ENCODE measurements at places on chromosomes 7 and 10. TPM values are rescaled to one million over a fixed set of nuclear protein-coding genes. Genes with fewer than 3 reads are reported as not detected.

The SORCS1 gene
- 1.2 TPM for total RNA-seq

The SPDYE2 gene
- total RNA-seq, result not detected

The SOSTDC1 gene
- total RNA-seq, result not detected

The FFAR4 gene
- total RNA-seq, result not detected

The ASB10 gene
- total RNA-seq, result not detected

The TMEM140 gene
- 1.9 TPM for total RNA-seq

DNA sequence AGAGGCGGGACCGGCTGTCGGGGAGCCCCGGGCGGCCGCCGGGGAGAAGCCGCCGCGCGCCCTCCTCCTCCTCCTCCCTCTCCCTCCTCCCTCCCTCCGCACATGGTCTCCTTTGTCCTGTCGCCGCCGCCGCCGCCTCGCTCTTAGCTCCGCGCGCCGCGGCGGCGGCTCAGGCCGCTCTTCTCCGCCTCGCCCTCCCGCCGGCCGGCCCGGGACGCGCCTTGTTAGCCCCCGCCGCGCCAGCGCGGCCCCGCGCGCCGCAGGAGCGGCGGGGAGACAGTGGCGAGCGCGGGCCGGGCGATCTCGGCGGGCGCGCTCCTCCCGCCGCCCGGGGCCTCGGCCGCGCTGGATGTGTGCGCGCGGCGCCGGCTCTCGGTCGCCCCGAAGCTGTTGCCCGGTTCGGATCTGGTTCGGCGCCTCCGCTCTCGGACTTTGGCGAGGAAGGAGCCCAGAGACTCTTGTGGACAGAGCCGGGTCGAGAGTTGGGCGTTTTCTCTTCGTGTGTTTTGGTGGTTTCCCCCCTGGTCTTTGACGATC lies 437.4 kb upstream of the GALNT17 start:
- DNase-seq, result peak; percentile 35

DNA sequence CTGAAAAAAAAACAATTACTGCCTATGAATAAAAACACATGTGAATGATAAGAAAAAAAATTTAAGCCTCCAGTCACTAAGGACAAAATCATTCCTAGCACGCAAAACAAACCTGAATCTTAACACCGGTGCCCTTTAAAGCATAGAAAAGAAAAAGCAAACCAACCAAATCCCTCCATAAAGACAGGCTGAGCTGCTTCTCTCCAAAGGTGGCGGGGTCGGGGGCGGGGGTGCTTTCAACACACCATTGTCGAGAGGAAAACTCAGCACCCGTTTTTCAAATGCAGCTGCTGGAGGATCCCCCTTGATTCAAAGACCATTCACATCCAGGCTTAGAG lies 1.4 kb downstream of the ST8SIA6 start:
- DNase-seq, result no peak

DNA sequence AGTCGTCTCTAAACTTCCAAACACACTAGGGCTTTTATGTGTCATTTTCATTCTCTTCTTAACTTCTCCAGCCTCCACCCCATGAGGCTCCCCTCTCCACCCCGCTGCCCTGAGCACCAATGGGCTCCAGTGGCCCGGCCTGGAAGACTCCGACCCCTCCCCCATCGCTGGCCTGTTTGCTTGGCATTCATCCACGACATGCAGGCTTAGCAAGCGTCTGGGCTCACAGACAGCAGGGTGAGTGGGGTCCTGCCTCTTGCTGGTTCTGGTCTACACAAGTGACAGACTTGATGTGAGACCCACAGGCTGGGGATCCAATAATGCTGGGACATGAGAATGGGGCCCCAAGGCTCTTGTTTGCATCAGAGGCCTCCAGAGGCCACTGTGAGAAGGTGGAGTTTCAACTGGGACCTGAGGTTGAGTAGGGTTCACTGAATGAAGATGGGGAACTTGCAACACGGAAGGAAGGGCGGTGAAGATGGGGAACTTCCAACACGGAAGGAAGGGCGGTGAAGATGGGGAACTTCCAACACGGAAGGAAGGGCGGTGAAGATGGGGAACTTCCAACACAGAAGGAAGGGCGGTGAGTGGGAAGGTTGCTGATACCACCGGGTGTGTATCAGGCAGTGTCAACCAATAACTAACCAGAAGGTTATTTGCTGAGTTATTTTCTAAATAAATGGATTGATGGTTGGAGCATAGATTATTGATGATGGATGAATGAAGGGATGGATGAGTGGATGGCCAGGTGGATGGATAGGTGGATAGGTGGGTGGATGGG lies 14.0 kb downstream of the KNDC1 start:
- DNase-seq, result no peak

GRCh38 chr7:111839261-111839660 lies 277.0 kb upstream of the IMMP2L start:
- DNase-seq, result no peak

DNA sequence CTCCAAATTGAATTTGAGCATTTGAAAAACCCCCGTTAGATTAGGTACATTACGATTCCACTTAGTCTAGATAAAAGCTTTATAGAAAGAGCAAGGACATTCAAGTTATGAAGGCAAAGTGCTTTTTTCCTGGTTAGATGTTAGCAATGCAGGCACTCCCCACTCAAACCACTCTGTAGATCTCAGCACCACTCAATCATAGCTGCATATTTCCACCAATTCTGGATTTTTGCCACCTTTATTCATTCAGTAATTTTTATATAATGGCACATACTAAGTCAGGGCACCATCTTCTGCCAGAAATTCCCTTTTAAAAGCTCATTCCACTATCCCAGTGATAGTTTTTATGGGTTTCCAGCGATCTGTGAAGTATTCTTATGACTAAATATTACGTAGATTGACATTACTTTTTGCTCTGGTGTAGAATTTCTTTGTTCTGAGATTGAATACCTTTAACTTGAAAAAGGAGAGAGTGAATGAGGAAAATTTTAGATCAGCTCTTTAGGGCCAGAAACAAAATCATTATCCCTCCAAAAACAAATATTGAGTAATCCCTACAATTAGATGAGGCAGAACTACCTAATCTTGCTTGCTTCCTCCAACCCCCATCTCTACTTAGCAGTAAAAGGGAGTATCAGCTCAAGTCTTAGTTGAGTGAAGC lies 51.6 kb downstream of the RNLS start:
- DNase-seq, result no peak

GRCh38 chr10:70596110-70596798 lies 6.3 kb downstream of the PRF1 start:
- no peak for DNase-seq

GRCh38 chr7:39554583-39555165 lies 11.5 kb upstream of the YAE1 start:
- DNase-seq, result no peak

GRCh38 chr7:79453558-79454360 lies at the start of gene MAGI2:
Gene MAGI2 (minus strand): TSS chr7:79453667. CDS start chr7:79453320, 347 bp downstream.
- DNase-seq, result peak; percentile 6

- no peak for DNase-seq
Measured at GRCh38 chr7:106466867-106467266, 182.1 kb upstream of the NAMPT start.

DNA sequence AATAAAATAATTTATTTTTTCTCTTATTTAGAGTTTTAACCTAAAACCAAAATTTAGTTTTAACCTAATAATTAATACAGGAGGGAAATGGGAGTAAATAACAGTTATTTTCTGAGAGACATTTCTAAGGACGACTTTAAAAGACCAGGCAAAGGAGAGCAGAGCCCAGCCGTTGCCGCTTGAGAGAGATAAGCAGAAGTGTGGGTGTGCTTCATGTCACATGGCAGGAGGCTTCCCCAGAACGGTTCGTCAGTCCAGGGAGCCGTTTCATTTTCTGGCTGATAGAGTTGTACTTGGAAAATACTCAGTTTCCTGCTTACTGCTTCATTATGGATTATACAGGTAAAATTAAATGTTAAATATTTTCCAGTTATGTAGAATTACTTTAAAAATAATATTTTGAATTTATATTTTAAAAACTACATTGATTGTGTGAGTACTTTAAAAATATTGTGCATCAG lies 61.4 kb downstream of the ST7 start:
- peak; percentile 33 for DNase-seq

- DNase-seq, result no peak
Measured at GRCh38 chr7:1733206-1733907, 63.3 kb downstream of the ELFN1 start.
